Stimulated activated CD8-positive, alpha-beta memory T cell treated with anti-CD3 and anti-CD28 coated beads, Interleukin-2, amount 100 ng/mL, for 1 hour (primary cell): ENCODE measurements at places on chromosomes 1 and 21.

- DNase-seq: no peak
Observed at GRCh38 chr21:36825658-36826057, 126.7 kb downstream of the SIM2 start.

DNA sequence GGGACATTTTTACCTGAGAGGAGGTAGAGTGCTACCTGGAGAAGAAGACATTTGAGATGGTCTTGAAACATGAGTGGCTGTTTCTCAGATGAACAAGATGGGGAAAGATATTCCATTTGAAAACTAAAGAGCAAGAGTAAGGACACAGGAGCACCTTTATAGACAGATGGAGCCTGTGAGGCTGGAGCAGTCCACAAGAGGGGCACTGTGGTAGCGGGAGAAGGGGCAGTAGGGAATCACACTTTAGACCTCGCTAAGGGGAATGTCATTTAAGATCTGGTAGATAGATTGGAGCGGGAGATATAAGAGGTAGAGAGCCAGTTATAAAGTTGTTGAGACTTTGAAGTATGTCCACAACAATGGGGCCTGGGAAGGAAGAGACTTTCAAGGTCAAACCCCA, 23.4 kb downstream of the DYNLT5 start:
- DNase-seq: no peak

- DNase-seq: no peak
Observed at GRCh38 chr1:218361298-218362065, 16.3 kb downstream of the TGFB2 start.

- no peak for DNase-seq
Observed at GRCh38 chr1:90161625-90162024, 166.7 kb downstream of the ZNF326 start.

- no peak for DNase-seq
Observed at GRCh38 chr1:111878091-111878490, 111.4 kb downstream of the KCND3 start.

DNA sequence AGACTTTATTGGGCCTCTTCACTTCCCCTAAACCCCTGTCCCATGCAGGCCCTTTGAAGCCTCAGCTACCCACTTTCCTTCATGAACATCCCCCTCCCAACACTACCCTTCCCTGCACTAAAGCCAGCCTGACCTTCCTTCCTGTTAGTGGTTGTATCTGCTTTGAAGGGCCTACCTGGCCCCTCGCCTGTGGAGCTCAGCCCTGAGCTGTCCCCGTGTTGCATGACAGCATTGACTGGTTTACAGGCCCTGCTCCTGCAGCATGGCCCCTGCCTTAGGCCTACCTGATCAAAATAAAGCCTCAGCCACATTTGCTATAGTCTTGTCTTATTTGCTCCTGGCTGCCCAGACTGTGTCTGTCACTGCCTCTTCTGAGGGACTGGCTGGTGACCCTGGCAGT, 5.5 kb downstream of the GSTM4 start:
- no peak for DNase-seq

- no peak for DNase-seq
Observed at GRCh38 chr1:194028002-194028401, 841.6 kb upstream of the B3GALT2 start.

DNA sequence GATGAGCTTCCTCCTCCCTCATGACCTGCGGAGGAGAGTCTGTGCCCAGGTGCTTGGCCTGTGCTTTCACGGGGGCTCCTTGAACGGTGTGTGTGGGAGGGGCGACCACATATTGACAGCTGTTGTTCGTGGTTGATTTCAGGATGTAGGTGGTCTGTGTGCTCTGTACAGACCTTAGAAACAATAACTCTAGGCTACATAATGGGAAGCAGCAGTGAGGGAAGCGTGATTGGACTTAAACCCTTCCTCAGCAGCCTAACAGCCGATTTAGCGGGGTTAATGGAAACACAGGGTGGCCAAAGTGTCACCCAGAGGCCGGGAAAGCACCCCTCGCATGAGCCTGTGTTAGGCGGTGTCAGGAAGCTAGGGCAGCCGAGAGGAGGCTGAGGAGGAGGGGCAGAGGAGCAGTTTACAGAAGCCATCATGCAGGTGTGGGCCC, 56.0 kb downstream of the TBCE start:
- DNase-seq: no peak

GRCh38 chr1:47631411-47631995, 193.7 kb downstream of the FOXD2 start:
- DNase-seq: no peak

- no peak for DNase-seq
Observed at GRCh38 chr1:19401535-19401889, 83.8 kb downstream of the CAPZB start.

DNA sequence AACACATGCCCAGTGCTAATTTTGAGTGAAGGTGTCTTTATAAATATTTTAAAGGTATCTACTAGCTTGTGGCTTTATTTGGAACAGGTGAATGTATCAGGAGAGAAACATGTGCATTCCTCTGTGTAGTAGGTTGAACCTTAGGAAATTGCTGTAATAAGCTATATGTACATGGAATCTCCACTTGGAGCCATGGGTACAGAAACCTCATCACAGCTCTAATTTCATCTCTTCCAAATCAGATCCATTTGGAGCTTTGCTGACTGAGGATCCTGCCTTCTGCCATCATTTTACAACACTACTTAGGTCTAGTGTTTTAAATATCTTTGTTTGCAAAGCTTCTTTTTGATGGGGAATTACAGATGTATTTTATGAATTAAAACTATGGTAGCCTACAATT, 2.1 kb downstream of the KCNK2 start:
- no peak for DNase-seq

DNA sequence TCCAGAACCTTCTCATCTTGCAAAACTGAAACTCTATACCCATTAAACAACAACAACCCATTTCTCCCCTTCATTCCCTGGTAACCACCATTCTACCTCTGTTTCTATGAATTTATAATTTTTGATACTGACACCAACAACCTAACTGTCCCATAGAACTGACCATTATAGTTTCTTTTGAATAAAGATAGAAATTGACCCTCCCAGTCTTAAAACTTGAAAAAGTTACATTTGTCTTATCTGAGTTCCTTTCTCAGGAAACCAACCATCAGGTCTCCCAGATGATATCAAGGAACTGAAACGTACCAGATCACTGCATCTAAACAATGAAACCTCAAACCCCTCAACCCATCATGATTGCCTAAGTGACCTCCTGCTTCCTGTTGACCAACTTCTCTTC, 27.1 kb downstream of the RNF115 start:
- no peak for DNase-seq

DNA sequence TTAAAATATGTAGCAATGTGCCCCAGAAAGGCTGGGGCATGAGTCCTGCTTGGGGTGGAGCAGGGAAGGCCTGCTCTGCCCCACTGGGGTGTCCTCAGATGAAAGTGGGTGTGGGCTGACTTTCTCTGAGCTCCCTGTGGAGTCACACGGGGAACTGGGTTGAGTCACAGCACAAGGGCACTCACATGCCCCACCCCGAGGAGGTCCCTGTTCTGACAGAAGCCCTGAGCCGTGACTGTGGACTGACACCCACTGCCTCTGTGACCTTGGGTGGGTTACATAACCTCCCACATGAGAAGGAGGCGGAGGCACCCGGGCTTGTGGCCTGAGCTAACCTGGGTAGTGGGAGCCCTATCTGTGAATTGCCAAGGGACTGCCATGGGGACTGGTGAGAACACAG, 52.5 kb upstream of the TINAGL1 start:
- no peak for DNase-seq

- no peak for DNase-seq
Observed at GRCh38 chr1:201430776-201431175, 9.2 kb upstream of the TNNI1 start.

GRCh38 chr1:226519135-226519534, 29.4 kb upstream of the STUM start:
- no peak for DNase-seq

DNA sequence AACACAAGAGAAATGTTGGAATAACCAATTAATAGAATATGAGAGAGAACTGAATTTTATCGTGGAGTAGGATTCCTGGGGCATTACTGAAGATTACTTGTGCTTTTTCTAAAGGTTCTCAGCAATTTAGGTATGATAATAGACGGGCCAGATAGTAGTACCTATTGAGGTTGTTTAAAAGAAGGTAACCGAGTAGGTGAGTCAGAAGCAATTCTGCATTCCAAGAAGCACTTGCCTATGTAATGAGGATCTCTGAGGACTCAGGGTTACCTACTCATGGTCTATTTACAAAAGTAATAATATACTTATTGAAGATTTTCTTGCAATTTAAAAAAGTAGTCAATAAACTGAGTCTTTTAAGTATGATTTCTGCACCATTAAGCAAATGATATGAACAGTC, 1469.8 kb downstream of the BRINP3 start:
- no peak for DNase-seq

GRCh38 chr1:245375789-245376460, 221.1 kb downstream of the KIF26B start:
- DNase-seq: no peak

GRCh38 chr1:51990478-51990965, at the start of gene RAB3B:
RAB3B (minus strand) TSS chr1:51990700; CDS start chr1:51977117, 13,583 bp downstream.
- peak; percentile 68 for DNase-seq

DNA sequence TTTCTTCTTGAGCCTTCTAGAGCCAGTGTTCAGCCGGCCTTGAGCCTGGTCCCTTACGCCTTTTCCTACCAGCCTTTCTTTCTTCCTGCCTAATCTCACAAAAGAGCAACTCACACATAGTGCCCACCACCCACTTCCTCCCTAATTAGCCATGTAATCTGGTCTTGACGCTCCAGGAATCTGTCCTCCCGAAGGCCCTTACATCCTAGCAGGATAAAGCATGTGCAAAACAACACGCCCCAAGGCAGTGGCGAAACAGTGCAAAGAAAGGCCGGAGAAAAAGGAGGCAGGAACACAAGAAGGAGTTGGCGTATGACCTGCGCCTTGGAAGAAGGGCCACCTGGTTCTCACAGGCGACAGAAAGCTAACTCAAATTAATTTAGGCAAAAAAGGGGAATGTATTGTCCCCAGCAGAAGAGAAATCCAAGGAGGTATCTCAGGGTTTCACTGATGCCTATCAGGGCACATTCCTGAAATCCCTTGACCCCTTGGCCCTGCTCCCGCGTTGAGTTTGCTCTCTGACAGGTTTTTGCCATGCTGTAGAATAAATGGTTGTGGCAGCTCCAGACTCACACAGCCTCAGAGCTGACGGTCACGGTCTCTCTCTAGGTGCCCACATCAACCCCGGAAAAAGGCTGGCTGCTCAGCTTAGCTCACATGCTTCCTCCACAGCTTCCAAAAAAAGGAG, 79.0 kb downstream of the ZNF281 start:
- DNase-seq: no peak

GRCh38 chr1:107454791-107455190, 314.0 kb downstream of the NTNG1 start:
- no peak for DNase-seq

- no peak for DNase-seq
Observed at GRCh38 chr1:245264226-245264625, 109.4 kb downstream of the KIF26B start.

DNA sequence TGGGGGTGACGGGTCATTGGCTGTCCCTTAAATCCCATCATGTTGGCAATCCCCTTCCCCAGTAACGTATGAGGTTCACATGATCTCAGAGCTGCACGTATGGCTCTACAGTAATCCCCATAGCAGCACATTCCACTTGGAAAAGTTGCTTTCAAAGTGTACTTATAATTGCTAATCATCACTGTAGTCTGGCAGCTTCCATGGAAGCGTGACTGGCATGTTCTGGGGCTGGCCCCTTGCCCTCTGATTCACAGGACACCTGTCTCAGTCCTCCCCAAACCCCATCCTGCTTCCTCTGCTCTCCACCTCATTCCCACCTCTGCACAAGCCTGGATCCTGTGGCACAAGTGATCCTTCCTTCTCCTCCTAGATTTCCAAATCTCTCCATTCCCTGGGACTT, 102.2 kb downstream of the TSEN15 start:
- no peak for DNase-seq
